ENCODE measurements at places on chromosomes 13 and 19. TPM values are rescaled to one million over a fixed set of nuclear protein-coding genes. Genes with fewer than 3 reads are reported as not detected.

GRCh38 chr13:71611292-71611691 is 255.7 kb downstream of the DACH1 start:
- no peak for DNase-seq

- no peak for DNase-seq
Measured at GRCh38 chr13:38308736-38309135, 40.9 kb upstream of the UFM1 start.

- peak; percentile 95 for DNase-seq
Measured at GRCh38 chr19:37251308-37252229, 33.6 kb downstream of the ZNF383 start.

The SIGLECL1 gene
- polyA plus RNA-seq = not detected

GRCh38 chr19:16161840-16162239 is 11.5 kb downstream of the CIB3 start:
- no peak for DNase-seq

DNA sequence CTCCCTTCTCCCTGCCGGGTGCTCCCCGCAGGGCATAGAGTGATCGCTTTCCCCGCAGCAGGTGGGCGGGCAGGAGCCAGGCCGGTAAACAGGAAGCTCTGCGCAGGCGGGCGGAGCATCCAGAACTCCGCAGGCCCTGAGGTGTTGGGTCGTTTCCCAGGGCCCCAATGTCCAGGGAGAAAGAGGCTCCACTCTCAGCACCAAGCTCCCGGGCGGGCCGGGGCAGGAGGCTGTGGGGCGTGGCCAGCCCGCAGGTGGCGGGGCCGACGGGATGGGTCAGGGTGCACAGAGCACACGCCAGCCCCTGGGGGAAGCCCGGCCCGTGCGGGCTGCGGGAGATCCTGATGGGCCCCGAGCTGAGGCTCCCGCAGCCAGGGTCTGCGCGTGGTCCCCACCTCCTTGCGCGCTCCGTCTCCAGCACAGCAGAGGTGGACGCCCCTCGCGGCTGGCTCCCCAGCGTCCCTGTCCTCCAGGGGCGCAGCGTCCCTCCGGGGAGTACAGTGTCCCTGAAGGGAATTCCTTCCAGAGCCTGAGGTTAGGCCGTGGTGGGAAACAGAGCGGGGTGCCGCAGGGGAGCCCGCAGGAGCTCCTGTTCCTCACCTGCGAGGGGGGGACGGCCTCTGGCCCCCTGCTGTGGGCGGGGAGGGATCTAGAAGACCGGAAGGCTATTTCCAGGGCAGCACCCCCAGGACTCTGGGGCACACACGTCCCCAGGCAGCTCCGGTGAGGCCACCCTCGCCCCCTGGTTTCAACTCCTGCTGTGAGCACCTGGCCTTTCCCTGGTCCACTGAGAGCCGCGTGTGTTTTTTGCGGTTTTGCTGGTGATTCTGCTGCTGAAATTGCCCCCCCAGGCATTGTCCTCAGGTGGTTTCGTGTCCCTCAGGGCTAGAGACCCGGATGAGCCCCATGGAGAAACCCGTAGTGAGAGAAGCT is 12.2 kb downstream of the PIP5K1C start:
- DNase-seq = no peak

DNA sequence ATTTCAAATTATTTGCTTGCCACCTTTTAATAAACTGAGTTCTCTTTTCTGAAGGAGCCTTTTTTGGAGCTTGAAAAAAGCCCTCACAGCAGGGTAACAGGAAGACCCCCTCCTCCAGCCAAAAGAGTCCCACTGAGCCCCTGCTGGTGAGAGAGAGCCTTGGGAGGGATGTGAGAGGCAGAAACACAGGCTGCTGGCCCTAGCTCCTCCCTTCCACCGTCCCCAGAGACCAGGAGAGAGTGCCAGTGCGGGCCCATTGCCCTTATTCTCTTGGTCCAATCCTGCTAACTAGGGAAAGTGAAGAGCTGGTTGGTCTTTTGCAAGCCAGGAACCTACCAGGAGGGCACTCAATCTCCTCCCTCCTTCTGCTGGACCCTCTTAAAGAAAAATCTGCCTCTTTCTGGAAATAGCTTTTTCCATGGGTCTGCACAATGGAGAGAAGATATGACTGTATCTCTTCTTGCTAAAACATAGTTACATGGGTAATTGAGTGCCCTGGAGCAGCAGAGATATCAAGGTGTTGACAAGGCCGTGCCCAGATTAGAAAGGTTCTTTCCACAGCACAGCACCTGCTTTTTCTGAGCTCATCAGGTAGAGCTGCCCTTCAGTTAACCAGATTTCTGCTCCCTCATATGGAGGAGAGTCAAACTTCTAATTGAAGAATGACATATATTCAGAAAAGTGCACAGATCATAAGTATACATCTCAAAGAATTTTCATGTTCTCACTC is 113.9 kb downstream of the LRCH1 start:
- no peak for DNase-seq

The THSD8 gene
- not detected for polyA plus RNA-seq

- no peak for DNase-seq
Measured at GRCh38 chr13:48590141-48590901, 57.4 kb upstream of the RCBTB2 start.

GRCh38 chr19:21838646-21839045 is 2.7 kb upstream of the ZNF43 start:
- DNase-seq = no peak

DNA sequence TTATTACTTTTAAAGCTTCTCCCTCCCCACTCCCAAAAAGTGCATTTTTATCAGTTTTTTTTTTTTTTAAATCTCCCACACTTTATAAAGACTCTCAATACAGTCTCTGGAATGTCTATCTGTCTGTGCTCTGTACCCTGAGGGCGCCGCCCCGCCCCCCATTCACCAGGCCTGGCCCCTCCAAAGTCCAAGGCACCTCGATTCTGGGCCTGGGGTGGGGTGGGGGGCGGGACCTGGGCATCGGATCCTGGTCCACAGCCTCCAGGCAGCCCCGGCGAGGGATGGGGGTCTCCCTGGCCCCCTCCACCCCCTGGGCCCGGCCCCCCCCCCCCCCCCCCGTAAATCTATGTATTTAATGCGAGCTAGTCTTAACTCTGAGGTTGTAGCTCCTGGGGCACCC is 23.3 kb downstream of the ZBTB7A start:
- DNase-seq = no peak

The CYP4F2 gene
- not detected for polyA plus RNA-seq

The FREM2 gene
- 14.8 TPM for polyA plus RNA-seq

The PDE4C gene
- 7.0 TPM for polyA plus RNA-seq

The DACT3 gene
- 13.2 TPM for polyA plus RNA-seq

- DNase-seq = peak; percentile 91
Measured at GRCh38 chr19:48110350-48110966, at the start of gene PLA2G4C. TSS of gene PLA2G4C (minus strand) at chr19:48110817. CDS start at chr19:48106529, 4,288 bp downstream.

GRCh38 chr19:33486936-33487811 is 34.4 kb downstream of the PEPD start:
- DNase-seq = peak; percentile 43

The GRIN2D gene
- polyA plus RNA-seq = 4.0 TPM

- DNase-seq = no peak
Measured at GRCh38 chr13:31870511-31870910, 131.2 kb downstream of the RXFP2 start.

DNA sequence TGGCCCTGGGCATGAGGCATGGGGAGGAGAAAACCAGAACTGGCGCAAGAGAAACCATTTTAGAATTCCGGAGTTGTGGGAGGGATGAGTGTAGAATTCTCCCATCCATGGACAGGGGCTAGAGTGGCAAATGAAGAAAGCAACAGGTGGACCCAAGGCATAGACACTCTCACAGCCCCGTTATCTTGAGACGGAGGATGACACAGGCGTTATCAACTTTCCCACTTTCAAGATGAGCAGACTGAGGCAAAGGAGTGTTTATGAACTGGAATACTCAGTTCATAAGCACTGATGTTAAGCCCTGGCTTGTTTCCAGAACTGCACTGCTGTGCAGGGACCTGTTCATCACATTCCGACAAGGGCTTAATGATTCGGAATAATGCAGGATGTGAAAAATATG is 1.1 kb upstream of the GTF3A start:
- no peak for DNase-seq

The FFAR3 gene
- polyA plus RNA-seq = not detected

GRCh38 chr19:33251526-33252090 is 26.0 kb upstream of the SLC7A10 start:
- no peak for DNase-seq

- no peak for DNase-seq
Measured at GRCh38 chr19:34588846-34589245, 88.1 kb downstream of the SCGB2B2 start.

GRCh38 chr19:46383171-46383815 is 30.1 kb downstream of the CCDC8 start:
- DNase-seq = no peak

- no peak for DNase-seq
Measured at GRCh38 chr13:104315606-104316005, 1249.4 kb upstream of the SLC10A2 start.

GRCh38 chr13:93472814-93473296 is 246.2 kb downstream of the GPC6 start:
- no peak for DNase-seq

- DNase-seq = no peak
Measured at GRCh38 chr19:19485161-19485997, 30.0 kb downstream of the TSSK6 start.

GRCh38 chr13:110983241-110983640 is 68.4 kb upstream of the ANKRD10 start:
- no peak for DNase-seq

The CKM gene
- 1,923 TPM for polyA plus RNA-seq

DNA sequence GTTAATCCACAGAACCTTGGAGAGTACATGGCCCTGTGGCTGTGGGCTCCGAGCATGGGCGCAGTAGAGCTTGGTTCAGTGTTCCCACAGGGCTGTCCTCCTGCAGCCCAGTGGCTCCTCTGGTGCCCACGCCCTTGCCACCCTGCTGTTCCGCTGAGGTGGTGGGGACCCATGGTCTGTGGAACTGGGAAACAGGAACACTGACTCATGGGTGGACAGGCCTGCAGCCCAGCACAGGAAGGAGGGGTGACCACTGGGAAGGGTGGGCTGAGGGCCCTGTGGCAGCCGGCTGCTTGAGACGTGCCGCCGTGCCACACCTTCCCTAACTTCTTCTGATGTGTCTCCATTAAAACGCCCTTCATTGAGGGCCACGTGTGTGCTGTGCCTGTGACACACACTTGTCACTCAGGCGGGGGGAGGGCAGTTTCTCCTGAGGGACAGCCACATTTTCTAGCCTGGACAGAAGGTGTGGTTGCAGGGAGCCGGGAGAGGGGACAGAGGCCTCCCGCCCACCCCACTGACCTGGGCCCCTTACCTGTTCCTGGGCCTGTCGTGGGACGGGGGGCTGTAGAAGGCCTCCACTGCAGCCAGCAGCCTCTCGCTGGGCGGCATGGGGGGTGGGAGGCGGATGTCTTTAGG is 21.1 kb downstream of the CHERP start:
- no peak for DNase-seq

The OR10H1 gene
- not detected for polyA plus RNA-seq

GRCh38 chr13:83214452-83214851 is 667.8 kb downstream of the SLITRK1 start:
- DNase-seq = no peak

GRCh38 chr19:55116859-55117662 is at the start of gene PPP1R12C:
TSS of gene PPP1R12C (minus strand) at chr19:55117637. CDS start at chr19:55117543, 94 bp downstream.
- DNase-seq = no peak

- no peak for DNase-seq
Measured at GRCh38 chr13:51004111-51004865, 94.7 kb downstream of the RNASEH2B start.

The KCNK6 gene
- polyA plus RNA-seq = 1.7 TPM
